ENCODE measurements at places on chromosomes 6 and 20.

DNA sequence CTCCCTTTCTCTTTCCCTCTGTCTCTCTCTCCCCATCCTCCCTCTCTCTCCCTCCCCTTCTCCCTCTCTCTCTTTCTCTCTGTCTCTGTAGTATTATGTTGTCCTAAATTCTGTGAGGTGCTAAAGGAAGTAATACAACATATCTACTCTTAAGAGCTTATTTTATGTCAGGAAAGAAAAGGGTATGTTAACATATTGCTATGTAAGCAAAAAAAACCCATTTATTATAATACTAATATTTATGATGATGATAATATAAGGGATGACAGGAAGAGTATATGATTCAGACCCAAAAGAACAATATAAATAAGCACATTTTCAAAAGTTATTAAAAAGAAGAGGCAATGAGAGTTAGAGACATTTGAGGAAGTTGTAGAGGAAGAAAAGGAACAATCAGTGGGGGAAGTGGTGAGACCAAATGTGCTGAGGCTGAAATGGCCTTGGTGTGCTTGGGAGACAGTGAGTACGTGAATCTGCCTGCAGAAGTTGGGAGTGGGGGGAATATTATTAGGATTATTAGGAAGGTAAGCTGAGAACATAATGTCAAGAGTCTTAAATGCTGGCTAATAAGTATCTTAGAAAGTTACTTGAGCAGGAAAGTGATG is 303.6 kb upstream of the FERMT1 start:
- DNase-seq, result no peak

- DNase-seq, result no peak
These were observed 44.3 kb downstream of the KIAA1755 start for GRCh38 chr20:38216201-38216600.

DNA sequence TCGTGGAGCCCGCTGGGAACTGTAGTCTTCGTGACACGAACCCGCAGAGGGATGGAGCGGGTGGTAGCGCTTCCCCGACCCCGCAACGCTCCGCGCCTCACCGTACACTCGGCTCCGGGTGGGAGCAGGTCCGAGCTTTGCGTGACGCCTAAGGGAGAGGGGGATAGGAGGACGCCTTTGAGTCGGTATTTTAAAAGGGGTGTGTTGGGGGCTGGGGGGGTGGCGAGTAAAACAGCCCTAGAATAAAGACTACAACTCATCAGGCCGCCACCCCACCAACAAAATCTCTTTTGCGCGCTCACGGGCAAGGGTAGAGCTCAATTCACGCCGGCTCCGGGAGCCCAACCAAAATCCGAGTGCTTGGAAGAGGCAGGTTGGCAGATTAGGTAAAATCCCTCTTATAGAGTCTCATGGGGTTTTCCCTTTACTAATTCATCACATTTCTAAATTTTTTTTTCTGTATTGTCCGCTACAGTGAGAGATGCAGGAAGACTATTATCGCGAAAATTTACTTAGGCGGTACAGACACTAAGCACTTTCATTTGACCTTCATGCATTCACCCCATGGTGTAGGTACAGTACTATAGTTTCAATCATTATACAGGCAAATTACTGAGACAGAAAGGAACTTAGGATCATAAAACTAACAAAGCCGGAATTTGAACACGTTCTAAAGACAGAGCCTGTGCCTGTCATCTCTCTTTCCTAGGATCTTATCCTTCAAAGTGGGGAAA is 706 bp upstream of the SNX14 start:
- no peak for DNase-seq

- no peak for DNase-seq
These were observed 74.5 kb upstream of the FRMD1 start for GRCh38 chr6:168153553-168153952.

DNA sequence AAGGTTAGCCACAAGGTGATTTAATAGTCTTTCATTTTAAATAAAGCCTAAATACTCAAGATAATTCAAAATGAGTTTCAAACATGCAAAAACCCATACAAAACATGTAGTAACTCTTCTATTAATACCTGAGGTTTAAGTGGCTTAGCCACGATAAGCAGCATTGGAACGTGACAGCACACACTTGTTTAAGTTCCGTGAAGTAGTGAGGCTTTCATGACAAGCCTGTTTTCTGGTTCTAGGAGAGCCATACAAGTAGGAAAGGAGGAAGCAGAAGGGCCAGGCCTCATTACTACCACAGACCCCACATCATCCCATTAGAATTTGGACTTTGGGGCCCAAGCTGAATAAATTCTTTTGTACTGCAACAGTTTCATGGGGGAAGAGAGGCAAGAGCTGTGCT is 54.3 kb upstream of the PRND start:
- DNase-seq, result no peak

DNA sequence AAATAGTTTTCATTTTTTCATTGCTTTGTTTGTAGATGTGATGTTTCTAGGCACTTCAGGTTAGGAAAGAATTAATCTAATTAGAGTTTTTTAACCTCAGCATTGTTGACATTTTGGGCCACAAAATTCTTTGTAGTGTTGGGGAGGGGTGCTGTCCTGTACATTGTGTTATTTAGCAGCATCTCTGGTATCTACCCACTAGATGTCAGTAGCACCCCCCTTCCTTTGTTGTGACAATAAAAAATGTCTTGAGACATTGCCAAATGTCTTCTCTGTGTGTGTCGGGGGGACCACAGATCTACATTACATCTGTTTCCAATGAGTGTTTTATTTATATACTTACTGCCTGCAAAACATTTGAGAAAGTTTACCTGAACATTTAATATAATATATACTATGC is 45.6 kb downstream of the EYA4 start:
- DNase-seq, result no peak

GRCh38 chr6:169398342-169399105 is 144.9 kb upstream of the THBS2 start:
- DNase-seq, result no peak

GRCh38 chr6:31922942-31923341 is 4.6 kb upstream of the C2 start:
- no peak for DNase-seq

GRCh38 chr6:35148167-35148741 is 7.1 kb upstream of the TCP11 start:
- no peak for DNase-seq

DNA sequence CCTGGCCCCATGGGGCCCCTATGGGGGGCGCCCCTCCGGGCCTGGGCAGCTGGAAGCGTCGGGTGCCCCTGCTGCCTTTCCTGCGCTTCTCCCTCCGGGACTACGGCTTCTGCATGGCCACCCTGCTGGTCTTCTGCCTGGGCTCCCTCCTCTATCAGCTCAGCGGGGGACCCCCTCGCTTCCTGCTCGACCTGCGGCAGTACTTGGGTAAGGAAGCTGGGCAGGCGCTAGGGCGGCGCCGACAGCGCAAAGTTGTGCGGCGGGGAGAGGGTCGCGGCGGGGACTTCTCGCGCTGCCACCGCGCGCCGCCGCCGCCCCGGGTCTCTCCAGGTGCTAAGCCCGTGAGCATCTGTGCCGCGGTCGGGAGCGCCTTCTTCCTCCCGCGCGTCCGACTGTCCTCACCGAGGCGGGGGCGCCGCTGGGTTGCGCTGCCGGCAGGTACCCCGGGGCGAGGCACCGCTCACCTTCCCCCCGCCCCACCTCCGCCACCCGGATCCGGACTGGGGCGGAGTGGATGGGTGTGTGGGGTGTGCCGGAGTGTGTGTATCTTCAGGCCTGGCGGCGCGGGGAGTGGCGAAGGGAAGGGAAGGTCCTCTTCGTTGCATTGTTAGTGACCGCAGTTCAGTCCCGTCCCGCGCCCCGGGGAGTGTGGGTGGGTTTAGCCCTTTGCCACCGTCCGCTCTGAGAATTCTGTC is 788 bp downstream of the UST start:
- peak; percentile 53 for DNase-seq

GRCh38 chr20:11820838-11821237 is 96.9 kb upstream of the BTBD3 start:
- no peak for DNase-seq

DNA sequence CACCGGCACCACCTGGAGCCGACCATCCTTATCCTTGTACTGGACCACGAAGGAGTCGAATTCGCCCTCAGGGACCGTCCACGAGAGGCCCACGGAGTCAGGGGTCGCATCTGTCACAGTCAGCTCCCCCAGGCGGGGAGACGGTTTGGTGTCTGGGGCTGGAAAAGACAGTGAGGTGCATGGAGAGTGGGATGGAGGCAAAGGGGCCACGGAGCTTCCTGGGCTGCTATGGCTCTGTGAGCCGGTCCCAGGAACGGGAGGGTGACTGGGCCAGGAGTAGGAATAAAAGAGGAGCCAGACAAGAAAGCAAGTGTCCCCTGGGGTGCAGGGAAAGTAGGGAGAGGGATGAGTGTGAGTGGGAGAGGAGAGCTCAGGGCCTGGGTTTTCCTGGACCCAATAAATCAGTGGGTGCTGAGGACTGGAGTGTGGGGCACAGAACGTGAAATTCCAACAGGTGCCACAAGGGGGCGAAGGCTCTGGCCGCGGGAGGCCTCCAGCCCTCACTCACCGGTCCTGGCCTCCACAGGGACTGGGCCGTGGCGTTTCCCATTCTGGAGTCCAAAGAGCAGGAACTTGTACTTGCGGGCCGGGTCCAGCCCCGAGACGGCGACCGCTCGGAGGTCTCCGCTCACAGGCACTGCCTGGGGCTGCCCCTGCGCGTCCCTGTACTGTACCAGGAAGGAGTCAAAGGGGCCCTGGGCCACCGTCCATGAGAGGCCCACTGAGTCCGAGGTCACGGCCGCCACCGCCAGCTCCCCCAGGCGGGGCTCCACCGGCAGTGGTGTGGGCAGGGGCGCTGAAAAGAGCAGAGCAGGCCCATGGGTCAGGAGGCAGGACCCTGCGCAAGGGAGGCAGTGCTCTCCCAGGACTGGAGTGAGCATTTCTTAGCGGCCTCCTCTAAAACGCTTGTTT is 9.9 kb downstream of the CYP21A2 start:
- DNase-seq, result peak; percentile 39

DNA sequence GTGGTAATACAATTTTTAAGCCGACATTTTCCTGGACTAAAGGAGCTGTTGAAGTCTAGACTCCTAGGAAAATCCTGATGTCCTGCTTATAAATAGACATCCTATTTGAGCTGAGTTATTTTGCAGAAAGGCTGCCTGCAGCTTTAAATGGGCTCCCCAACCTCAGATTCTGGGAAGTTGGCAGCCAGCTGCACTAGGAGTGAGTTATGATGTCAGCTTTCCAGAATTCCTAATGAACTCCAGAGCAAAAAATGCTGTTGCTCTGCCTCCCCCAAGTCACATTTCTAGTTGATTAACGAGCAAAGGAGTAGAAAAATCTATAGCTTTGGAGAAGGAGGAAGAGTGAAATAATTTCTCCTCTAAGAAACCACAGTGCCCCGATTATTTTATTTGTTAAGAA is 346.3 kb upstream of the SULF2 start:
- DNase-seq, result no peak

GRCh38 chr6:155495011-155495768 is 39.6 kb upstream of the NOX3 start:
- DNase-seq, result no peak

GRCh38 chr6:31844507-31844906 is 17.0 kb downstream of the HSPA1B start:
- no peak for DNase-seq

DNA sequence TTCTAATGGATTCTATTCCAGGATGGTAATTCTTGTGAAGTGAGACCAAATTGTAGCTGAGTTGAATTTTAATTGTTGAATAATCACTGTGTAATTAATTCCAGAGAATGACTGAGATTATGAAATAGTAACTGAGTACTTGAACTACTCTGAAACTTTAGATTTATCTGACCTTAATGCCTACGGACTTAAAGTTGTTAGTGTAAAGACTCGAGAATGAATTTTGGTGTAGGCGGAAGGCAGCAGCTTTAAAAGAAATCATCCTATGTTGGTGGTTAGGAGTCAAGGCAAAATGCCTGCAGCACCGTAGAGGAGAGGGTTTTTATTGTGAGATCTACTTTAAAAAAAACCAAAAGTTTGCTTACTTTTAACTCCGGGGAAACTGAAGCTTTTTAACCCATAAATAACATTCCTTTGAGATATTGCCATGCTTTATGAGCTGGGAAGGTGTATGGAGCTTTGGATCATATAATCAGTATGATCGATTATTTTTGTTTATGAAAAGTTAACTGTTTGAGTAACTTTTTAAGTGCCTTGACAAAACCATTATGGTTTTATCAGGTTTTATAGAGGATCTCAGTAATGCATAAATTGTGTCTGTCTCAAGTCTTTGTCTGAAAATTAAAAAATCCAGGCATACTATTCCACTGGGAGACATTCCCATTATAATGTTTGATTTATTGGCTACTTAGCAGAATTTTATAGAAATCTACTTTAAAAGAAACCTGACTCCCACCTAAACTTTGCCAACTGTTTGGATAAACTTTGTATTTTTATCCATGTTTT is 46.1 kb downstream of the MYO6 start:
- DNase-seq, result no peak

GRCh38 chr20:16423311-16424212 is 149.7 kb downstream of the KIF16B start:
- DNase-seq, result no peak

- no peak for DNase-seq
These were observed 110.4 kb downstream of the PLCB4 start for GRCh38 chr20:9179193-9179802.

DNA sequence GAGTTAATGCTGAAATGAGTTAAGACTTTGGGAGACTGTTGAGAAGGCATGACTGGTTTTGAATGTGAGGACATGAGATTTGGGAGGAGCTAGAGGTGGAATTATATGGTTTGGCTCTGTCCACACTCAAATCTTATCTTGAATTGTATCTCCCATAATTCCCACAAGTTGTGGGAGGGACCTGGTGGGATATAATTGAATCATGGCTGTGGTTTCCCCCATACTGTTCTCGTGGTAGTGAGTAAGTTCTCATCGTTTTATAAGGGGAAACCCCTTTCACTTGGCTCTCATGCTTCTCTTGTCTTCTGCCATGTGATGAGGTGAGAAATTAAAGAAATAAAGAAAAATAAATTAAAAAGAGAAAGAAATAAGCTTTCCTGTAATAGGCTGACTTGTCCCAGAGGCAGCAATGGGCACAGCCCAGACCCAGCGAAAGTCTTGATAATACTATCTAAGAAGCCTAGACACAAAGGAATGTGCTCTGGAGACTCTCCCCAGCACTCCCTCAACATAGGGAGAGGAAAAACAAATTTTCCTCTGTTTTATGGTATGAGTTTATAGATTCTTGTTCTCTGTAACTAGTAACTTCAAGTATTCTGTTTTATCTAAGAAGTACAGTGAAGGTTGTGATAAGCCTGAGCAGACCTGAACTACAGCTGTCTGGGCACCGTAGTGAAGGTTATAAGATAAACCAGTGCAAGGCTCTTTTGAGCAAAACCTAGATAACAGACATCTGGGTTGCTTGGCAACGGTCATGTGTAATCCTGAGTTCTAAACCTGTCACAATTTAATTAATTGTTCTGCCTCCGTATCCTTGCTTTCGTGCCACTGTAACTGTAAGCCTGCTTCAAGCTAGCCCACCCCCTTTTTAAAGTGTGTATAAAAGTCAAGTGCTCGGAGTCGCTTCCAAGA is 88.9 kb upstream of the ECI2 start:
- no peak for DNase-seq

GRCh38 chr6:106520711-106521401 is 108.4 kb downstream of the RTN4IP1 start:
- no peak for DNase-seq

GRCh38 chr20:57483287-57484050 is 41.5 kb downstream of the CTCFL start:
- peak; percentile 27 for DNase-seq

- DNase-seq, result no peak
These were observed 3.2 kb downstream of the CDH26 start for GRCh38 chr20:59961423-59961822.

GRCh38 chr6:133396984-133397348 is 155.8 kb downstream of the EYA4 start:
- DNase-seq, result no peak
